ENCODE measurements at places on chromosomes 4 and X.

DNA sequence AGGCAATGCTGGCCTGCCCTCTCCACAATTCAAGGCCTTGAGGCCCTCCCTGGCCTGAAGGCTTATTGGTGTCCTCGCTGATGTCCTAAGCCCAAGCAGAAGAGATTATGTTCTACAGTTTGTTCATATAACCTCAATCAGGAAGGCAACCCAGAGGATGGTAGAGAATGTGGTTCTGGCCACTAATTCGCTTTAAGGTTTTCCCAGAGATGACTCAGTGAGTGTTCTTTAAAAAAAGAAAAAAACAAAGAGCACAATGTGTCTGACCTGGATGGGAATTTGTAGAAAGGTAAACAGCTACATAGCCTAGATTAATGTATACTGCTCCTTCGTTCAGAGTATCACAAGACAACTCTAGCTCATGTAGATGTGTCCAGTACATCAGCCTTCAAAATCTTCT is 66.0 kb downstream of the MANBA start:
- no peak for DNase-seq

DNA sequence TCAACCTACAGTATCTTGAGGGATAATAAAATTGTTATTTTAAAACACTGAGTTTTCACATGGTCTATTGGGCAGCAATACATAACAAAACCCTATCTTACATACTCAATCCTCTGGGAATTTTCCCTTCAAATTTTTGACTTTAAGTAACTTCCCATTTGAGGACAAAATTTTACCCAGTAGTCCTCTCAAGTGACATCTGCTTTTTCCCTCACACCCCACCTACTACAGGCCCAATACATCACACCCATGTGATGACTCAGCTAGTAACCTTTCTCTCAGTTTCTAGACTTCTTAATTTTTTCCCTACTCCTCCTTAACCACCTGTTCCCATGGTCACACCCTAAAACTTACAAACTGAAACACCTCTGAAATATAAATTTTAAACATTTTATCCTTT is 12.2 kb upstream of the RAP1GDS1 start:
- DNase-seq, result no peak

DNA sequence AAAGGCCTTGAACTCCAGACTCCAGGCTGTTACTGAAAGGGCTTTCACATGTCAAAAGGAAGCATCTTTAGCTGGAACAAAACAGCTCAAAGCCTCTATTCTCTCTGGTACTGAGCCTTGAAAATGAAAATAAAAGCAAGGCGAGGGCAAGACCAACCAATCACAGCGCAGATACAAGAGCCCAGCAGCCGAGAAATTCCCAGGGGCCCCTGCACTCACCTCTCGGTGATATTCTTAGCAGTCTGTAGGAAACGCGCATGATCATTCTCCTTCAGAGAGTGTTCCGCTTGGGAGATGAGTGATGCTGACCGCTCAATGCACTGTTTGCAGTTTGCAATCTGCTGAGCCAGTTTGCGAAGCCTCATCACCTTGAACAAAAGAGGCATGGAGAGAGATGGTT is 138.1 kb downstream of the MID1 start:
- peak; percentile 3 for DNase-seq

- DNase-seq, result no peak
These were observed 51.8 kb upstream of the C4orf50 start for GRCh38 chr4:6069845-6070709.

- no peak for DNase-seq
These were observed at the start of gene AMER1 for GRCh38 chrX:64205441-64205734. TSS of gene AMER1 (minus strand) at chrX:64205708. CDS start at chrX:64193286, 12,422 bp downstream.

GRCh38 chrX:619812-620531 is 10.6 kb upstream of the SHOX start:
- no peak for DNase-seq

DNA sequence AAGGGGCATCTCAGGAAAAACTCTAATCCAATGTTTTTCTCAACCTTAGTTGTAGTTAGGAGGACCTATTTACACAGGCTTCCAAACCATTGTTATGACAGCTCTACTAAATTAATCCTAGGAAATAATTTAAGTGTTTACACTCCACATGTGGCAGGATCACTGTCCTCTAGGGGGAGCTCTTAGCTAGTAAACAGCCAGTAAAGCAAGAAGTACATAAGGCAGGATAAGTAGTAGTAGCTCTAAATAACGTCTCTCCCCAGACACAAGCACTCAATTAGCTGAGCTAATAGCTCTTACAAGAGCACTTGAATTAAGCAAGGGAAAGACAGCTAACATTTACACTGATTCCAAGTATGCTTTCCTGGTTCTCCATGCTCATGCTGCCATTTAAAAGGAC is 37.3 kb downstream of the NUDT11 start:
- no peak for DNase-seq

- DNase-seq, result no peak
These were observed 689 bp downstream of the METAP1 start for GRCh38 chr4:98996056-98996764.

DNA sequence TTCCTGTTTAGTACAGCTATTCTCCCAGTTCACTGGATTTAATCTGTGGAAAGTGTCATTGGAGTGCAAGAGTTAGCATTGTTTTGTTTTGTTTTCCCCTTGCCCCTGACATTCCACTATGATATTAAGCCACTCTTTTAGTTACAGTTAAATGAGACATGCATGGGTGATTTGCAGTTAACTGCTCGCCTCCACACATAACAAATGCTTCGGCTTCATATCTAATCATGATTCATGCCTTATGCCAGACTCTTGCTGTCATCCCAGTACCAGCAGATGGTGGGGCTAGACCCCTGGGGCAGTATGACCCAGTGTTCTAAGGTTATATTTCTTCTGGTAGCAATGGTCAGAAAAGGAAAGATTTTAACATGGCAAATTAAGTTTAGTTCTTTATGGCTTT is 80.1 kb downstream of the RAP1GDS1 start:
- DNase-seq, result no peak

DNA sequence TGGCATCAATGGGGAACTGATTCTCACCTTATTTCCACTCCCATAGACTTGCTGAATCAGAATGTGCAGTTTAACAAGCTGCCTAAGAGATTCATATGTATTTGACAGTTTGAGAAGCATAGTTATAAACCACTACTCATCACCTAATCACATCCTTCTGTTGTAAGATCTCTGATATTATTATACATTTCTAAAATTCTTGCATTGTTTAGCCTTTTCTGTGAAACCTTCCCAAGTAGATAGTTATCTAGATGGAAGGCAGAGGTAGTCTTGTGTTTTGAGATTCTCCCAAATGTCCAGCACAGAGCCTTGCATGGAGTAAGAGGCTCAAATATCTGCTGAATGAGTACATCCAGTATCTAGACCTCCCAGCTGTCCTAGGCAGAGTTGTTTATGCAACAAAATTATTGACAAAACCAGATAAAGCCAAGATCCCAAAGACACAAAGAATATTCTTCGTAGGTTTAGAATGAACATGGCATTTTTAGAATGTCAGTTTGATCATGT is 227.3 kb downstream of the KDR start:
- no peak for DNase-seq

- peak; percentile 9 for DNase-seq
These were observed 664 bp downstream of the PRSS12 start for GRCh38 chr4:118351851-118352827.

DNA sequence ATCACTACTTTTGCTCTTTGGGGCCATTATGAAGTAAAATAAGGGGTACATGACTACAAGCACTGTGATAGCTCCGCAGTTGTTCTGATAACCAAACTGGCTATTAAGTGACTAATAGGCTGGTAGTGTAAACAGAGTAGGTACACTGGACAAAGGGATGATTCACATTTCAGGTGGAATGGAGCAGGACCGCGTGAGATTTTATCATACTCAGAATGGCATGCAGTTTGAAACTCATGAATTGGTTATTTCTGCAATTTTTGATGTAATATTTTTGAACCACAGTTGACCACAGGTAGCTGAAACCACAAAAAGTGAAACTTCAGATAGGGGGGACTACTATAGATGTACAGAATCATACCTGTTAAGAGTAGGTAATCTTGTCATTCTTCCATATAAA is 55.8 kb downstream of the PAK3 start:
- no peak for DNase-seq

DNA sequence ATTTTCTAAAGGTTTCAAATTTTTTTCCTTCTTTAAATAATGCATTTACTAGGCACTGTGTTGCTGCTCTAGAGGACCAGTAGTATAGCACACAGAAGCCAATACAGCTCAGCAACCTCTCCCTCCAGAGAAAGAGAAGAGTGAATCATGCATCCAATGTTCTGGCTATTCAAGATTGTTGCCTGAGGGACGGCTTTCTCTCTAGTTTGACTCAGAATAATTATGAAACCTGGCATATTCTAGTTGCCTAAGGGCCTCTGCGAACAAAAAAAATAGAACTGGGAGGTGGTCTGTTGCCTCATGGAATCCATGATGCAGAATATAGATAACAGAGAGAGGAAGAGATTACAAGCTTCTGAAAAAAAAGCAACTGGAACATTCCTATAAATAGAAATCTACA is 1233.3 kb upstream of the PABPC4L start:
- DNase-seq, result no peak

GRCh38 chr4:125321709-125322365 is 7.1 kb downstream of the FAT4 start:
- DNase-seq, result no peak

GRCh38 chr4:85717847-85718246 is 242.9 kb downstream of the ARHGAP24 start:
- no peak for DNase-seq

DNA sequence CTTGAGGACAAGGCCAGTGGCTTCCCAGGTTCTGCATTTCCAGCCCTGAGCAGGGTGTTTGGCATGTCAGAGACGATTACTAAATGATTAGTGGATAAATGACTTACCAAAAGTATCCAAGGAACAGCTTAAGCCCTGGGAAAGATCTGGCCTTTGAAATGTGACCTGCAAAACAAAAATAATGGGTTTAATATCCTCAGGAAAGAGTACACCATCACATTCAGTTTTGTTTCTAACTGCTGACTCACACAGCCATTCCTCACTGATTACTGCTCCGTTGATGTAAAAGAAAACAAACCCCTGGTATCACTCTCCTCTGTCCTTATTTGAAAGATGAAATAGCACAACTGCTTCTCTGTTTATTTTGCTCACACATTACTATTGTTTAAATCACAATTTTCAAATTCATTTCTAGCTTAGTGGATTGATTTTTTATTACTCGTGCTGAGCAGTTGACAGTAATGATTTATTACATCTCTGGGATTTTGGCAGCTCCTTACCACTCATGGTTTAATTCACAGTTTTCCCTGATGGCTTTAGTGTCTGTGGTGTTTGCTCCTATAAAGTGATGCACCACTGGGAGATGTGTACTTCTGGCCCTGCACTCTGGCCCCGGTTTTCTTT is 117.0 kb downstream of the CBLL2 start:
- no peak for DNase-seq

DNA sequence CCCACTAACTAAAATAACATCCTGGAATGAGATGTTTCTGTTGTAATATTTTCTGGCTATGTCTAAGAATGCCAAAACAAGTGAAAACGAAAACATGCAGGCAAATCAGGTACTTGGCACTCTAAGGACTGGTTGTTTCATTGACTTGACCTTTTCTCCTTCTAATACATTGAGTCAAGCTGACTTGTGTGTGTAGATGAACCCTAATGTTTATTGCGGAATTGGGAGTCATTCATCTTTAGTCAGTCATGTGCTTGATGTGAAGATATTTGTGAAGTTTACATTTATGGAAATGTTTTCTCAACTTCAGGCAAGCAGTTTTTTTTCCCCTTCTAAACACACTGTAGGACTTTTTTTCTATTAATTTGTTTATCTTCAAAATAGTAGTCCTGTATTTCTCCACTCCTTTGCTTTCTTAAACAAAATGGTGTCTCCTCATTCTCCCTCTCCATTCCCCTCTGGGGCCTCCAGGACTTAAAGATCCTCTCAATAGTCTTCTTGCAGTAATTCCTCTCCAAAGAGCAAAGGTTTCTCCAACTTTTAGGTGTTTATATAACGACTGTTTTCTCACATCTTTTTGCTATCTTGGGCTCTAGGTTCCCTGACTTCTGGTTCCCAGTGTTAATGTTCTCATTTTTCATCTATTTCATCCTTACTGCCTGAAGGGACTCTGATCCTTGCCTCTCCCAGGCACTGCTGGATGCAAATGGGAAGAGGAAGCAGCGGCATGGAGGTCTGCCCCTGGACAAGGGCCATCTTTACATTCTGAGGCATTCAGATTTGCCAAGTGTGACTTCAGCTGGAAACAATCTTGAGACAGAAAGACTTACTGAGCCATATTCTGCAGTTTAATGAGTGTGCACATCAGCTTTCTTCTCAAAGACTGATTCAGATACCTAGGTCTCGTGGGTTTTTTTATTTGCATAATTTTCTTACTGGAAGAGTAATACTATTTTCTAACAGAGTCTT is 166.4 kb downstream of the ARHGAP6 start:
- DNase-seq, result no peak

GRCh38 chr4:98482847-98483806 is 175.3 kb downstream of the TSPAN5 start:
- no peak for DNase-seq

DNA sequence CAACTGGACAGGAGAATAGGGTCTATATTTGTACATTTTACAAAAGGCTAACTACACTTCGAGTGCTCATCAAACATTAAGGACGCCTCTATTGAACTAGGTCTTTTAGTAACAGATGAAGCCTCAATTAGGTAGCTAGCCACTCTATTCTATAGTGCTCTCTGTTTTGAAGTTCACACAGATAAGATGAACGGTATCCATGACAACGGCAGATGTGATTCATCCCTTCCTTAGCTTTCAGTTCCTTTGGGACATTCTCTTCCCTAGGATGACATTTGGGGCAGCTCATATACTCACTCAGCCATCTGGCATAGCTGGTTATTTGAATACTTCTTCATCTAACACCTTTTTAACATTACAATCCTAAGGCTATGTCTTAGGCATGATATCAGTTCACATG is 62.4 kb upstream of the WDFY3 start:
- DNase-seq, result no peak

DNA sequence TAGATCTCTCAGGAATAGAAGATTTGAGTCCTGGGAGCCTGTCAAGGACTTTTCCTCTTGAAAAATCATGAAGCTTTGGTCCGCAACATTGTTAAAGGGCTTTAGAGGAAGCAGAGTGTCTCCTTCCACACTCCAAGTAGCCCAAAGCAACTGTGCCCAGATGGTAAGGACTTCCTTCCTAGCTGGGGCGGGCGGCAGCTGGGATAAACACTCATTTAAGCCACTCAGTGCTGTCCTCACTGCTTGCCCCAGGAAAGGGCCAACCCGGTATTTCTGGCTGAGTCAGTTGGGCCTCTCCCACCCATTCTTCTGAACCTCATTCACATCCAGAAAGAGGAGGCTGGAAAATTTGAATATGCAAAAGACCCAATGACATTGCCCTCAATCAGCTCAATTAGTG is 144.3 kb downstream of the CHIC2 start:
- DNase-seq, result no peak

DNA sequence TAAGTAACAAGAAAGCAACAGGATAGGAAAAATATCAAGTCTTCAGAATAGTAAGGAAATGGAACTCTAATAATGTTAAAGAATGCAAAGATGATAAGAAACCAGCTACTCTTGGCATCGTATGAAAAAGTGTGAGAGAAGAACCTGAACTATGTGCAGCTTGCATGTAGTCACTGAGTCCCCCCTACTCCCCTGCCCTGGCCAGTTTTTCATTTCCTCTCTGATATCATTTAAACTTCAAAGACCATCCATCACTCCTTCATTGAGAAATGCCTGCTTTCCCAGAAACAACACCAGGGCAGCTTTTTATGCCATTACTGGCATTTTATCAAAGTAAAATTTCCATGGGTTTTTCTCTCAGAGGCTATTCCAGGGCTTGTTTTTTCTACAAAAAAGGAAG is 28.1 kb downstream of the INPP4B start:
- no peak for DNase-seq

- no peak for DNase-seq
These were observed 64.4 kb downstream of the RPS3A start for GRCh38 chr4:151163855-151164254.

Data from NCI-H510A treated with DMSO at 0.1 percent for 48 hours (cell line).